Nephron progenitor cell (in vitro differentiated cells): ENCODE measurements at places on chromosomes 3 and 15.

DNA sequence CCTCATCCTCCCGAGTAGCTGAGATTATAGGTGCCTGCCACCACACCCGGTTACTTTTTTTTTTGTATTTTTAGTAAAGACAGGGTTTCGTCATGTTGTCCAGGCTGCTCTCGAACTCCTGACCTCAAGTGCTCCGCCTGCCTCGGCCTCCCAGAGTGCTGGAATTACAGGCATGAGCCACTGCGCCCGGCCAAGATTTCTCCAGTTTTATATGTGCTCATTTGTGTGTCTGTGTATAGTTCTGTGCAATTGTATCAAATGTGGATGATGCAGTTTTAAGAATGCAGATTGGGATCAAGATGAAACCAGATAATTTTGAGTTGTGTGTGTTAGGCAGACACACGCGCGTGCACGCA lies 68.3 kb downstream of the SLCO3A1 start:
- H3K36me3 ChIP-seq, result no peaks in the 10 kb centered on the region
- peaks cover 64% of the 10 kb centered on the region for H3K4me1 ChIP-seq
- H3K4me3 ChIP-seq, result no peak overlapping the region
- H3K27ac ChIP-seq, result no peak overlapping the region
- H3K27me3 ChIP-seq, result peaks cover 15% of the 10 kb centered on the region

GRCh38 chr3:36302158-36302509 lies 78.2 kb upstream of the STAC start:
- H3K4me1 ChIP-seq, result no peaks in the 10 kb centered on the region
- H3K36me3 ChIP-seq, result no peaks in the 10 kb centered on the region
- no peak overlapping the region for H3K4me3 ChIP-seq
- no peak overlapping the region for H3K27ac ChIP-seq
- peaks cover 4% of the 10 kb centered on the region for H3K27me3 ChIP-seq

- no peak for DNase-seq
- no peak overlapping the region for H3K4me3 ChIP-seq
- peaks cover 11% of the 10 kb centered on the region for H3K36me3 ChIP-seq
- no peaks in the 10 kb centered on the region for H3K27me3 ChIP-seq
- H3K27ac ChIP-seq, result no peak overlapping the region
Measured at GRCh38 chr3:123618076-123618708, 33.3 kb upstream of the HACD2 start.

DNA sequence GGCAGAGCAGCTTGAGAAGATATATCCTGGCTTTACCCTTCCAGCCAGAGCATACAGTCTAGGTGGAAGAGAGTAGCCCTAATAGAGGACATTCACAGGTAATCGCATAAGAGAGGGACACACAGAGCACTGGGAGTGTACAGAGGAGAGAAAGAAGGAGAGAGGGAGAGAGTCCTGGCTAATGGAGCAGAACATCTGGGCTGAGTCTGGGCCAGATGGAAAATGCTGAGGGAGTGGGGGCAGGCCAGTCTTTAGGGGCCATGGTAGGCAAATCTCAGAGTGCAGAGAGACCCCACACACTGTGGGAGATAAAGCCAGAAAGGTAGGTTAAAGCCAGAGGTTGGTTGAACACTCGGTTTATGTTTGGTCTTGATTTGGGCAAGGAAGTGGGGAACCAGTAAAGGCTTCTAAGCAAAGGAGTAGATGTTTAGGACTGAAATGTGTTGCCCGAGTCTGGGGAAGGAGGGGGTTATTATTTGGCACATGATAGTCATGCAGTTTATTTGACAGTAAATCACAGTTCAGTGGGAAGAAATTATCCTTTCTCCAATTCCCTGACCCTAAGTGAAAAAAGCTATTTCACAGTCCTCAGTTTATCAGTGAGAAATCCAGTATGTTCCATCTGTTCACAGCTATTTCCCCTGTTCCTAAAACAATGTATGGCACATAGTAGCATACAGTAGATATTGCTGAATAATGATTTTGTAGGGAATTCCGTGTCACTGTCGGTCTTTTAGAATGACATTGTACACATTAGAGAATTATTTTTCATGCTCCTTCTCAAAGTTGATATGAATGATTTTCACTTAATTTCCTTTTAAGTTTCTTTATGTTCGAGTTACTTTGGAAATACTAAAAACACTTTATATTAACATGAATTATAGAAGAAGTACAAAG lies 45.7 kb downstream of the PDHB start:
- no peak overlapping the region for H3K4me3 ChIP-seq
- peaks cover 18% of the 10 kb centered on the region for H3K4me1 ChIP-seq
- H3K27me3 ChIP-seq, result no peaks in the 10 kb centered on the region
- peak overlapping the region; percentile 36 for H3K27ac ChIP-seq

GRCh38 chr15:95407534-95407933 lies 923.0 kb upstream of the NR2F2 start:
- H3K4me3 ChIP-seq, result no peak overlapping the region
- no peaks in the 10 kb centered on the region for H3K27me3 ChIP-seq
- H3K27ac ChIP-seq, result no peak overlapping the region
- H3K36me3 ChIP-seq, result peaks cover 22% of the 10 kb centered on the region
- peaks cover 38% of the 10 kb centered on the region for H3K4me1 ChIP-seq
- no peak for DNase-seq

DNA sequence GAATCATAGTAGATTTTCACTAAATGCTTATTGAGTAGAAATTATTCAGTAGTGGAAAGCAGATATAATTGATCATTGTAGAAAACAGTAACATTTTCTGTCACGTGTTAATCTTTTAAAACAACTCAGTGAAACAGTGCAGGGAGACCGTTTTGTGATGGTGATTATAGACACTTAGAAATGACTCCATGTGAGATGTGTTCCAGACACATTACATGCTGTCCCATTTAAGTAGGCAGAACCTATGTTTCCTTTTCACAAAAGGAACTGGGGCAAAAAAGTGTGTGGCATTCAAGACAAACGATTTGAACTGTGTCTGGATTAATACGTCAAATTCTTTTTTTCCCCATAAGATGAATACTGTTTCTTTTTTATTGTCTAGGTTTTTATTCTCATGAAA lies 126.5 kb downstream of the TCF12 start:
- H3K27ac ChIP-seq, result peak overlapping the region; percentile 13
- peaks cover 33% of the 10 kb centered on the region for H3K4me1 ChIP-seq
- no peak for DNase-seq
- no peaks in the 10 kb centered on the region for H3K27me3 ChIP-seq
- peaks cover 35% of the 10 kb centered on the region for H3K36me3 ChIP-seq

DNA sequence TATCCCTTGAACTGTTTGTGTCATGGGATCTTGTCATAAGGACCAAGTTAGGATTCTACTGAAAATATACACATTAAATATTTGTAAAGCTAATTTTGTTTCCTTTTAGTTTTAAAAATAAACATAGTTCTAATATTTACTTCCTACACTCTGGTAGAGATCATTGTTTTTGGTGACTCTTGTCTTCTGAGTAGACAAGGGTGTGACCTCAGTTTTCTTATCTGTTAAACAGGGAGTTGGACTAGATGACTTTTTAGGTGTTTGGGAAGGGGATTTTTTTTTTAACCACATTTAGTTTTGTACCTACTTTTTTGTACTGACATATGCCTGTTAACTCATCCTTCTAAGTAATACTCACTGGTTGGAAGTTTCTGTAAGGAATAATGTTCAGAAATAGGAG lies 30.8 kb downstream of the PLS1 start:
- no peak overlapping the region for H3K27ac ChIP-seq
- no peaks in the 10 kb centered on the region for H3K27me3 ChIP-seq
- H3K4me3 ChIP-seq, result no peak overlapping the region
- H3K4me1 ChIP-seq, result peaks cover 19% of the 10 kb centered on the region

DNA sequence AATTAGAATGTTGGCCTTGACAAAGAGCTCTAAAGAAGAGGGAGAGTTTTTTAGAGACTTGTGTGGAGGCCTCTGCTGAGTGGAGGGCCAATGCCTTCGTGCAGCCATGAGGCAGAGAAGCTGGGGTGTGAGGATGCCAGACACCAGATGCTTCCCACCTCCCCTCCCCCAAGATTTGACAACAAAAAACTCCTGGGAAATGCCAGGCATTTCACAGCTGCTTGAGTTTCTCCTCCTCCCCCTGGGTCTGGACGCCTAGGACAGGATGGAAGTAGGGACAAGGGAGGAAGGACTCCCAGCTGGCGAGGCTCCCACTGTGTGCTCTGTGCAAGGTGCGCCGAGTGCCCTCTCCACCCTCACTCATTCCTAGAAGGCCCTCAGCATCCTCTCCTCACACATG lies 20.1 kb downstream of the TGM4 start:
- H3K27ac ChIP-seq, result no peak overlapping the region
- no peak overlapping the region for H3K4me3 ChIP-seq
- no peaks in the 10 kb centered on the region for H3K36me3 ChIP-seq
- no peak for DNase-seq
- peaks cover 6% of the 10 kb centered on the region for H3K4me1 ChIP-seq

- no peak for DNase-seq
- H3K4me1 ChIP-seq, result peaks cover 6% of the 10 kb centered on the region
- peaks cover 8% of the 10 kb centered on the region for H3K27me3 ChIP-seq
- no peaks in the 10 kb centered on the region for H3K36me3 ChIP-seq
- H3K4me3 ChIP-seq, result no peak overlapping the region
Measured at GRCh38 chr15:99504823-99505551, 60.8 kb upstream of the MEF2A start.

DNA sequence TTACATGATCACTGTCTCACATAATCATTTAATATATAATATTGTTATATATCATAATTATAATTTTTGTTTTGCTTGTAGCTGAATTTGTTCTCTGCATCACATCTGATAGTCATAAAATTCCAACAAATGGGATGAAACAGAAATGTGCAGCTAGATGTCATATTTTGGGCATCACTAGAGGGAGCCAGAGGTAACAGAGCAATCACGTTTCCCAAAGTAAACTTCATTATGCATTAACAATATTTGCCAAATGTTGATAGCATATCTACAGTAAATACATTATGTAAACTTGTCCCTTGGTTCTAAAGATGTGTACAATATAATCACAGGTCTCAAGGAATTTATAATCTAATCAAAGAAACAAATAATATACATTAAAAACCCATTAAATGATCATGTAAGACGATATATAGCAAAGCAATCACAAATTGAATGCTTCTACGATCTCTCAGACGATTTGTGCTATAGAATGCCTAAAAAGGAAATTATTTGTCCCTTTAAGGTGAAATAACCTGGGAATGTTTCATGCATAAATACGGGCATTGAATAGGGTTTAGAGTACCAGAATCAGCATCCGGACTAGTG lies 234.2 kb upstream of the MCTP2 start:
- H3K4me3 ChIP-seq, result no peak overlapping the region
- H3K4me1 ChIP-seq, result peaks cover 10% of the 10 kb centered on the region
- no peaks in the 10 kb centered on the region for H3K36me3 ChIP-seq
- peaks cover 9% of the 10 kb centered on the region for H3K27me3 ChIP-seq

GRCh38 chr3:86563400-86563970 lies 427.5 kb downstream of the VGLL3 start:
- H3K27ac ChIP-seq, result no peak overlapping the region
- DNase-seq, result peak; percentile 8
- H3K4me3 ChIP-seq, result no peak overlapping the region
- H3K36me3 ChIP-seq, result no peaks in the 10 kb centered on the region
- no peaks in the 10 kb centered on the region for H3K4me1 ChIP-seq

DNA sequence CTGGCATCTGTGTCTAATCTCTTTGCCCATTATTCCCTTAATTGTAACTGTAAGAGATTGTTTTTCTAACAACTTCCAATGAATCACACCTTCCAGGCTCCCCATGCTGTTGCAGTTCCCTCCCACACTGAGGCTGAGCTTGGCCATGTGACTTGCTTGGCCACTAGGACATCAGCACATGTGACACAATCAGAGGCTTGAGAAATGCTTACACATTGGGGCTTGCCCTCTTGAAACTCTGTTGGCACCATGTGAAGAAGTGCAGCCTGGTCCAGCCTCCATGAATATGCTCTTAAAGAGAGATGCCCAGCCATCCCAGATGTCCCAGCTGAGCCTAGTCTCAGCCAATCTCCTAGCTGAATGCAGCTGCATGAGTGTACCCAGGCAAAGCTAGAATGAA lies 326.8 kb upstream of the SOX2 start:
- DNase-seq, result no peak
- H3K27me3 ChIP-seq, result no peaks in the 10 kb centered on the region
- no peaks in the 10 kb centered on the region for H3K36me3 ChIP-seq

DNA sequence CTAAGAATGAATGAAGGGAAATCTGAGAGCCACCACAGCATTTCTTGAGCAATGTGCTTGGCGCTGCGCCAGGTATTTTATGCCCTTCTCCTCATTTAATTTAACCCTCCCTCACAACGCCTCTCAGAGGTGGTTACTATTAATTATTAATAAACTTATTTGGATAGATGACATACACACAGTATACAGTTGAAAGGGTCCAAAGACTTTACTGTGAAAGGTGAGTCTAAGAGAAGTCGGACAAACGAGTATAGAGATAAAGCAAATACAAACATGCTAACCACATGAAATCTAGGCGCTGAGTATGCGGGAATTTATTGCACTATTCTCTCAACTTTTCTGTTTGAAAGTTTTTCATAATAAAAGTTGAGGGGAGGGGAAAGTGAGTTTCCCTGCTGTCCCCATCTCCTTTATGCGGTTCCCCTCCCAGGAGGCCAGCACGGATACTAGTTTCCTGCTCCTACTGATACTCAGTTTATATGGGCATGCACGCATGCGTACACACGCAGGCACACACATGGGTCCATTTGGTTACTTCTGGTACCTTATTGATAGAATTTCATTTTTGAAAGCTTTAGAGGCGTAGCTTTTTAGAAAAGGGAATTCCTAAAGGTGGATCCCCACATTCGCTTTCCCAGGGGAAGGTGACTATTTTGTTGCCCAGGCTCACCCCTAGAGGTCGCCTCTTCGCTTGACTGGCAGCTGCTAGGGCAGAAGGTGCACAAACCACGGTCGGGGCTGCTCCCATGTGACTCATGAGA lies 28.5 kb upstream of the KCTD6 start:
- H3K27me3 ChIP-seq, result no peaks in the 10 kb centered on the region
- H3K36me3 ChIP-seq, result no peaks in the 10 kb centered on the region
- H3K4me1 ChIP-seq, result peaks cover 18% of the 10 kb centered on the region
- DNase-seq, result peak; percentile 70

GRCh38 chr15:101052031-101052620 lies 133.0 kb downstream of the LRRK1 start:
- DNase-seq, result no peak
- no peak overlapping the region for H3K4me3 ChIP-seq
- peaks cover 19% of the 10 kb centered on the region for H3K27me3 ChIP-seq
- H3K27ac ChIP-seq, result no peak overlapping the region
- H3K36me3 ChIP-seq, result no peaks in the 10 kb centered on the region

GRCh38 chr3:179760944-179761343 lies 108.1 kb downstream of the USP13 start:
- no peaks in the 10 kb centered on the region for H3K4me1 ChIP-seq
- no peak overlapping the region for H3K27ac ChIP-seq
- no peaks in the 10 kb centered on the region for H3K27me3 ChIP-seq
- H3K4me3 ChIP-seq, result no peak overlapping the region

GRCh38 chr15:76209942-76210341 lies 101.3 kb downstream of the ETFA start:
- H3K27ac ChIP-seq, result no peak overlapping the region
- peaks cover 28% of the 10 kb centered on the region for H3K36me3 ChIP-seq
- no peak overlapping the region for H3K4me3 ChIP-seq
- peaks cover 3% of the 10 kb centered on the region for H3K27me3 ChIP-seq
